ENCODE measurements at places on chromosomes 6 and 20.

DNA sequence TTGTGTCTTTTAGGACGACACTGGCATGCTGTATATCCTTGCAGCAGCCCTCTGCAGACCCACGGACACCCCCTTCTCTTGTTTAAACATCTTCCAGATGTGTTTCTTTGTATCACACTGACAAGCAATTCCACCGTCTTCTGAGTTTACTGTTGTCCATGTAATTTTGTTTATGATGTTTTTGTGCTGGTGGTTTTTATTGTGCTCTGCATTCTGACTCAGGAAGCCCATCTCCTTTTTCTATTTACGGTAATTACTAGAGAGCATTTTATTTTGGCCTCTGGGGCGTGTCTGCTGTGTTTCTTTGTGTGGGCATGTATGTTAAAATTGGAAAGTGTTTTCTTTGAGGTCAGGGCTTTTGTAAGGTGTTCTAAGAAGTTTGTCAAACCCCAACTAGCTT is 111.9 kb downstream of the JARID2 start:
- DNase-seq: no peak

DNA sequence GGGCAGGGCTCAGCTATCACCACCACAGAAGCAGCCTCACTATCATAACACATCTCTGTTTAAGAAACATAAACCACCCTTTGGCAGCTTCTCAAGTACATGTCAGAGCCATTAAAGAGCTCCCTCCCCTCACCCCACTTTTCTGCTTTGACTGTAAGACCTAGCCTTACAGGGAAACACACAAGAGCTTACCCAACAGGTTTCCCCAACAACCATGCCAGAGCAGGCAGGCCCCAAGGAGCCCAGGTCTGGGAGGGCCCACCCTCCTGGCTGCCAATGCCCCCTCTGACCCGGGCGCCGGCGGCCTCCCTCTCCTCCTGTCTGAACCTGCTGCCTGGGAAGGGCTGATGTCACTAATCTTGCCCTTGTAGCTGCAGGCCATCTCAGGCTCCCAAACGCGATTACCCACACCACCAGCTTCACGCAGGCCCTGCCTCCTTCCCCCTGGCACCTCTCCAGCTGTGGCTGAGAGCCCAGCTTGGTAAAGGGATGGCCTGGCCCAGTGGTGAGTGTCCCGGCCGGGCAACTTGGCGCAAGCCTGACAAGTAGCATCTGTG is 402.0 kb downstream of the MAFB start:
- no peak for DNase-seq

GRCh38 chr20:41782730-41783406 is 164.7 kb upstream of the CHD6 start:
- DNase-seq: no peak

GRCh38 chr20:59577037-59577808 is 27.1 kb upstream of the PHACTR3 start:
- DNase-seq: no peak

DNA sequence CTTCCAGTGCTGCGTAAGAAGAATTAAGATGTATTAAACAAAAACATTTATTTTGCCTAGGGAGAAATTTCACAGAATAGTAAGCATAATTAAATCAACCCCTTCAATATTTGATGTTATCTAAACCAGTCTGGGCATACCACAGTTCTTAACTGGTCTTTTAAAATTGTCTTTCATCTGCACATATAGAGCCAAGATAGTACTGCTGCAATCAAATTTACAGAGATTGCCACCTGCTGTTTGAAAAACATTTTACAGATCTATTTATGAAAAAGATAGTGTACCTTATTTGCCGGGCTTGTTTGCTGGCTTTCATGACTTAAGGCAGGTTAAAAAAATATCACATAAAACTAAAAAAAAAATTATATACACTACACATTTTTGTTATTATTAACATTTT is 323.2 kb downstream of the ADGRB3 start:
- DNase-seq: no peak

DNA sequence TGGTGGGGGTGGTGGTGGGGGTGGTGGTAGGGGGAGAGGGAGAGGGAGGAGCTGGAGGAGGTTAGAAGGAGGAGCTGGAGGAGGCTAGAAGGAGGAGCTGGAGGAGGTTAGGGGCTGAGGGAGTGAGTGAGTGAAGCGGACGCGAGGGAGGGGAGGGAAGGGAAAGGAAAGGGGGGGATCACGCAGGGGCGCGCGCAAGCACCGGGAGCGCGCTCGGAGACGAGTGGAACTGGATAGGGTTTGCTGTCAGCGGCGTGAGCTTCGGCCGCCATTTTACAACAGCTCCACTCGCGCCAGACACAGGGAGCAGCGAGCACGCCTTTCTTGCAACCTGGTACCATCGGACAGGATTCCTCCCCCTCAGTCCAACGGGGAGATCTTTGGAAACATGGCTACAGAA is 90.5 kb upstream of the FERMT1 start:
- DNase-seq: no peak
